Stimulated activated CD8-positive, alpha-beta memory T cell treated with anti-CD3 and anti-CD28 coated beads, Interleukin-12 subunit alpha, Interleukin-12 subunit beta, amount 100 ng/mL, for 1 hour (primary cell): ENCODE measurements at places on chromosomes 3 and 15.

GRCh38 chr15:67838789-67839332, 984 bp downstream of the RNU6-1 start:
- no peak for DNase-seq

DNA sequence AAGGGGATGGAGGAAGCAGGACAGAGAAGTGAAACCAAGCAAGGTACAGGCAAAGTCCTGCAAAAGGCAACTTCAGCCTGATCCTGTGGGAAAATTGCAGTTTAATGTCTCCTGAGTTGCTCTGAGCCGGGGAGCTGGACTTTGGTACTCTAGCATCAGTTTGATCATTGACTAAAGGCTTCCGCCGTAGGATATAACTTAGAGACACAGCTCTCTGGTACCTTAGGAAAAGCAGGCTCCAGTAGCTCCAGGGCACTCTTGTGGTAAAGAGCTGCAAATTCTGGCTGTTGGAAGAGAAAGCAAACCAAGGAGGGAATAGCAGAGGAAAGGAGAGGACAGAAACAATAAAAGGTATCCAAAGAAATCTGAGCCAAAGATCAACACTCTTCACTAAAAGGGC, 521.1 kb downstream of the PLOD2 start:
- DNase-seq: no peak

GRCh38 chr15:83243634-83244033, 36.0 kb upstream of the HDGFL3 start:
- DNase-seq: no peak

DNA sequence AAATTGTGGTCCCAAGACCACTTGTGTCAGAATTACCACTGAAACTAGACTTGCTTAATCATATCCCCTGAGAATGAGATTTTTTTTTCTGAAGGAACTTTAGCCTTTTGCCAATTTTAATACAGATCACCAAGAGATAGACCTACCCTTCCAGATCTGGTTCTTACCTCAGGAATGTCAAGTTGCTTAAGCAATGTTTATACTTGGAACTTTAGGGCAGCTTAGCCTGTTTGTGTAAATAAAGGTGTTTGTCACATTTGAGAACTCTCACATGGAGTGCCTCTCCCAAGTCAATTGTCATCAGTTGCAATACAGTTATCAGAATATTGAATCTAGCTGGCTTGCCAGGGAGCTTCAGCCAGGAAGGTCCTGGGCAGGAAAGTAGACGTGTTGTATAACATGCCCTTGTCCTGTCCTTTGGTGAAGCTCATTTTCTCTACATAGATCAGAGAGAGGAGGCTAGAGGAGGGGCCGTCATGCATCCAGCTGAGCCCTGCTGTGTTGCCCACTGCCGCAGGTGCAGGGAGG, 3.9 kb downstream of the GPD1L start:
- no peak for DNase-seq

- no peak for DNase-seq
Observed at GRCh38 chr3:9448643-9449042, 51.2 kb downstream of the SETD5 start.

DNA sequence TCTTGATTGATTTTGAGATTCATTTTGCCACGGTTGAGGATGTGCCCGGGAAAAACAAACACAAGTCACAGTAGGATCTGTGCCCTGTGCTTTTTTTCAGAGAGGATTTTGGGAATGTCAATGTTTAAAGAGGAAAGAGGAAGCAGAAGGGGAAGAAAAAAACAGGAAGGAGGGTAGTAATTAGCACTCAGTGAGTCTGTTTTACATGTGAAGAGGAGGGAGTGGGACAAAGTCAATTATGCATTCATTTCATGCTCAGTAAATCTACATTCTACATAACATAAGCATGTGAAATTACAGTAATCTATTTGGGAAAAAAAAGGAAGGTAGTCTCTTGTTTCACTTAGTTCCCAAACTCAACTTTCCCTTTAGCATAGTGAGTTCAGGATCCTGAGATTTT, 18.3 kb upstream of the CD200 start:
- no peak for DNase-seq

GRCh38 chr15:42133356-42133755, 23.1 kb downstream of the PLA2G4F start:
- DNase-seq: no peak
